ENCODE measurements at places on chromosomes 7 and 10.

DNA sequence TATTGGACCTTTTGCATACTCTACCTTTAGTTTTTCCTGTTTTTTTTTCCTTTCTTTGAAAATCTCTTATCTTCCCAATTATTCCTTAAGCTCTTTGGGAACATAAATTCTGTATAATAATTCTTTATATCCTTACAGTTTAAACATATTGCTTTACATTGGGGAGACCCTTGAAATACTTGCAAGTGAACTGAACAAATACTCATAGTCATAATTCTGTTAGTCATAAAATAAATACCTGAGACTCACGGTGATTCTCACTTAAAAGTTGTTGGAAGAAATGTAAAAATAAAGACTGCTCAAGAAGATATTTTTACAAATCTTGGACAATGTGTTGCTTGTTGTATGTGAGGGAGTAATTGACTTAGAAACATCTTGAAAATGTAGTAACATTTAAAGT is 515.2 kb upstream of the POT1 start:
- no peak for DNase-seq

- no peak for DNase-seq
These were observed 1067.5 kb downstream of the NRG3 start for GRCh38 chr10:82942286-82943099.

DNA sequence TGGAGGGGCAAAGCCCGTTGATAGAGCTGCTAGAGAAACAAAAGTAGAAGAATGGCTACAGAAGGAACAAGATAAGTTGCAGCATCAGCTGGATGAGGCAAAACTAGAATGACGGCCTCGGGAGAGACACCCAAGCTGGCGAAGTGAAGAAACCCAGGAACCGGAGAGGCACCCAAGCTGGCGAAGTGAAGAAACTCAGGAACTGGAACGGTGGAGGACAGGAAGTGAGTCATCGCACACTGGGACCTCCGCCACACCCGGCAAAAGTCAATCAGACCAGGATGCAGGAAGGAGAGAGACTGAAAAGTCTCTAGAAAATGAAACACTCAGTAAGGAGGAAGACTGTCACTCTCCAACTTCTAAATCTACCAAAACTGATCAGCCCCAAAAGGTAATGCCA is 133.0 kb upstream of the NEBL start:
- no peak for DNase-seq

GRCh38 chr10:72792288-72792687 is 100.3 kb downstream of the MCU start:
- no peak for DNase-seq

DNA sequence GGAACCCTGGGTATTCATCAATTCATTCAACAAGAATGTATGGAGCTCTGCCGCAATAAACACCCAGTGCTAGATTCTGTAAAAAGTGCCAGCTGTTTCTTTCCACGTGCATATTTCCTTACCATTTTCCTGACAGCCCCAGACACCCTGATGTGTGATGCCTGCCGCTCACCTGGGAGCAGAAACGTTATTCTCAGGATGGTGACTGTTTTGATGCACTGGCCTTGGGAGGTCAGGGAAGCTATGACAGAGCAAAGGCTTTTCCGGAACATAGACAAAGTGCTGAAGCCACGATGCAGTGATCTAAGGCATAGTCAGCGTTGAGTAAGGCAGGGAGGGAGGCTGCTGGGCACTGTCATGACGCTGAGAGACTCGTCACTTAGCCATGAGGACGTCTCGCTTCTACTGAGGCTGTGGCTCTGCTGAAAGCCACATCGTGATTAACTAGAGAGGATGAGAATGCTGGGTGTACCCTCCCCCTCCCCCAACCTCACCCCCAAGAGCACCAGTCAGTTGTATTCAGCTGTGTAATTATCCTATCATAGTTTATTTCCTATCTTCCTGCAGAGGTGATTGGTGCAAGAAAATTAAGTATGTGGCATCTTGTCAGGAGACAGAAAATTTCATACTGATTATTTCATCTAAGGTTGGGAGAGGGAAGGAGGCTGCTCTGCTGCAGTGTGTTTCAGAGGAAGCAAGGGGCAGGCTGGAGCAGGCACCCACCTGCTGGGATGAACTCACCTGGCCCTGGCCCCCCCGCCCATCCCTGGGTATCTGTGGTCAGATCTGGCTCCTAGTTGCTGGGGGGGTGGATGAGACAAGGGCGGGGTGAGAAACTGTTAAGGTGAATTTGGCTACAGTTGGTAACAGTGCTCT is 48.8 kb upstream of the SMNDC1 start:
- peak; percentile 61 for DNase-seq

DNA sequence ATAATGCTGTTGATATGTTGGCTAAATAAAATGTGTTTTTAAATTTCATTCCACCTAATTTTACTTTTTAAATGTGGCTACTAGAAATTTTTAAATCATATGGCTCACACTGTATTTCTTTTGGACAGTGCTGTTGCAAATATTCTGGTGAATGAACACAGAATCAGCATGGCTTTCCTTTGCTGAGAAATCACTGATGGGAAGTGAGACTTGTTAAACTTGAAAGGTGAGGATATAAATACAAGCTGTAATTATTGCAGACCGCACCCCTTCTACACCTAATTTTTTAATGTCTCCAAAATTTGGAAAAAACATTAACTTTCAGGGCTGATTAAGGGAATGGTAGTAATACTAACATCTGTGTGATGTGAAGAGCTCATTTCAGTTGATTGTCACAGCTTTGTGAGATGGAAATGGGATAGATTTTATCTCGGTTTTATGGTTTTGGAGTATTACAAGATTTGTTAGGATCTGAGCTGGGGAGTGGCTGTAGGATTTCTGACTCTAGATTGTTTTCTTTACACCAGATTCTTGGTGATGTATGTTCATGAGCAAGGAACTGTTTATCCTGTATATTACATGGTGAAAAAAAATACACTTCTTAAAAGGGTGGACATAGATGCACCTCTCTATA is 1.3 kb downstream of the MIOS start:
- DNase-seq: no peak

GRCh38 chr7:30313793-30314192 is 29.4 kb downstream of the ZNRF2 start:
- no peak for DNase-seq

DNA sequence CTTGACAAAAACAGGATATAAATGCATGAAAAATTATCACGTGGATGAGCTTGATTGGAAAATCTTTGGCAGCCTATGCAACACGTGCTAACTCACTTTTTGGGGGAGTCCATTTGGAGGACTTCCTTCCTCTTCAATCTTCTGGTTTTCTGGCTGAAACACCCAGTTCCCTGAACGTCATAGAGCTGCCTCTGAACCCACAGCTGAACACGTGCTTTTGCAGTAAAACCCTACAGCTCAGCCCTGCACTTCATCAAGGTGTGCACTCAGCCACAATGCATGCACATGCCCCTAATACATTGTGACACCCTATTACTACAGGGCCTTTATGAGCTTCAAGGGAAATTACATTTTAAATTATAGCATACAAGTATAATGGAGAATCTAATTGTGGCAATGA is 808.7 kb upstream of the AUTS2 start:
- no peak for DNase-seq

DNA sequence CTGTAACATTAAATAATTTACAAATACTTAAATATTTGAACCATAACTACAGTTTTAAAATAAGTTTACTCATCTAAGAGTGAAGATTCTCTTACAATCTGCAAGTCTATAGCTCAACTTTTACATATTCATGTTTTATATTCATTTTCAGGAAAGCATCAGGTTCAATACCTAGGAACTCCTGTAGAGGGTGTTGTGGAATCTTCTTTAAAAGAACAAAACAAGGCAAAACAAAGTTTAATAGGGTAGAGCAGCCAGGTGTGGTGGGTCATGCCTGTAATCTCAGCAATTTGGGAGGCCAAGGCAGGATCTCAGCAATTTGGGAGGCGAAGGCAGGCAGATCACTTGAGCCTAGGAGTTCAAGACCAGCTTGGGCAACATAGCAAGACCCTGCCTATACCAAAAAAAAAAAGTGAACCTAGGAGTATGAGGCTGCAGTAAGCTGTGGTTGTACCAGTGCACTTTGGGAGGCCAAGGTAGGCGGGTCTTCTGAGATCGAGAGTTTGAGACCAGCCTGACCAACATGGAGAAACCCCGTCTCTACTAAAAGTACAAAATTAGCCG is 45.1 kb downstream of the ST8SIA6 start:
- no peak for DNase-seq

GRCh38 chr10:76998451-76998850 is 639.2 kb downstream of the KCNMA1 start:
- DNase-seq: no peak

DNA sequence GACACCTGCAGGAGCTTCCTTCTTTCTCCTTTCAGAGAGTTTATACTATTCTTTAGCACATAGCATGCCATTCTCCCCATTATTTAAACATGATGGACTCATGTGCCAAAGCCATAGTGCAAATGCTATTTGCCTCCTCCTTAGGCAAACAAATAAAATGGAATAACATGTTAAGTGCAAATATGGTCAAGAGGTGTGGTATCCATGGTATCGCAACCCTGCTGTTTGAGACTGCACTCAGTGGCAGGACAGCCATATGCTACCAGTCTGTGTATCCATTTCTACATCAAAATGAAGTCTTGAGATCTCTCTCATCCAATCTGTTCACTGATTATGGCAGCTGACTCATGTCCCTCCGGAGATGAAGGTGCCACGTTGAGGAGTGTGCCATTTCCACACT is 22.8 kb downstream of the HEPACAM2 start:
- DNase-seq: no peak

- DNase-seq: peak; percentile 16
These were observed 38.0 kb upstream of the TARP start for GRCh38 chr7:38311329-38311937.

- peak; percentile 21 for DNase-seq
These were observed 13.2 kb downstream of the CCDC7 start for GRCh38 chr10:32459051-32459698.

- no peak for DNase-seq
These were observed 180.5 kb upstream of the CCDC6 start for GRCh38 chr10:60086862-60087261.

DNA sequence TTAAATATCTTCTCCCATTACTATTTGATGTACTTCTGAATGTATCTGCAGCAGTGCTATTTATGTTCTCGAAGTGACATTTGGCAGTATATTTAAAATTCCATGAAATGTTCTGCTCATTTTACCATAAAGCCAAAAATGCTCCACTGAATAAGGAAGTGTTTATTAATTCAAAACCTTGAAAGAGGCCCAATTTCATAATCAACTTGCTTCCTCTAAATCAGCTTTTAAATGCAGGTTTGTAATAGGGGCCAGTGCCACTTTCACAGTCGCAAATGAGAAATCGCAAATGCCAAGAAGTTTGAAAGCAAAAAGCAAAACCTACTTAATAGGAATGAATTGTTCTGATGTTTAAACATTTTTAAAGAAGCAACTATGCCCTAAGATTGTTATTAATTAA is 11.4 kb downstream of the NHLRC2 start:
- no peak for DNase-seq

DNA sequence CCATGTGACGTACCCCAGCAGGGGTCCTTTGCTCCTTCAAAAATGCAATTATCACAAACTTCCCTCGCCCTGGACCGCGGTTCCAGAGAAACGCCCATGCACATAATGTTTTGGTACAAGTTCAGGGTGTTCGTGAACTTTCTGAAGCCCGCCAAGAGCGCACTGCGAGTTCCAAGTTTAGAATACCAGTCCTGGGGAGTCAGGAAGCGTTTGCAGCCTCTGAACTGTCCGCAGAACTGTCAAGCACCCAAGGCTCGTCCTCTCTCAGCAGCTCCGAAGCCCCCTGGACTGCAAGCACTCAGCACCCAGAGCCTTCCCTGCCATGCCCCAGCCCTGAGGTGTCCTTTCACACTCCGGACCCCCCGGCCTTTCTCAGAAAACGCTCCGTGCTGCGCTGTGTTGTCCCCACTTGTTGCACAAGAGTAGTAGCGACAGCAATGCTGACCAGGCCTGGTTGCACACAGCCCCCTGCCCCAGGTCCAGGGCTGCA is 30.3 kb downstream of the CALML3 start:
- DNase-seq: no peak

GRCh38 chr7:157565201-157565626 is 228.4 kb downstream of the DNAJB6 start:
- no peak for DNase-seq

DNA sequence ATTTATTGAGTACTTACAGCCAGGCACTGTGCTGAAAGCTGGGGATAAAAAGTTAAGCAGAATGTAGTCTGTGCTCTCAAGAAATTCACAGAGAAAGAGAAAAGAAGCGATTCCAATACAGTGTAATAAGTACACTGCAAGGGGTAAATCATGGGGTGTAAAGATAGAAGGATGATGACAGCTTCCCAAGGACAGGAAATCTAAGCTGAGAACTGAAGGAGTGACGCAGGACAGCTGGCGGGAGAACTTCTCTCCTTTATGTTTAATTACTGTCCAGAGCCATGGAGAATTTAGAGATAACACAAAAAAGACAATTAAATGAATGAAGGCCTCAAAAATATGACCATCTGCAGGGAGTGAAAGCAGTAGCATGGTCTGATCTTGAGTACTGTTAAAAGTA is 34.8 kb downstream of the C7orf33 start:
- no peak for DNase-seq

GRCh38 chr10:126391192-126391885 is 3.1 kb upstream of the ADAM12 start:
- DNase-seq: no peak

GRCh38 chr7:27103489-27104226 is 1.2 kb upstream of the HOXA2 start:
- DNase-seq: no peak

DNA sequence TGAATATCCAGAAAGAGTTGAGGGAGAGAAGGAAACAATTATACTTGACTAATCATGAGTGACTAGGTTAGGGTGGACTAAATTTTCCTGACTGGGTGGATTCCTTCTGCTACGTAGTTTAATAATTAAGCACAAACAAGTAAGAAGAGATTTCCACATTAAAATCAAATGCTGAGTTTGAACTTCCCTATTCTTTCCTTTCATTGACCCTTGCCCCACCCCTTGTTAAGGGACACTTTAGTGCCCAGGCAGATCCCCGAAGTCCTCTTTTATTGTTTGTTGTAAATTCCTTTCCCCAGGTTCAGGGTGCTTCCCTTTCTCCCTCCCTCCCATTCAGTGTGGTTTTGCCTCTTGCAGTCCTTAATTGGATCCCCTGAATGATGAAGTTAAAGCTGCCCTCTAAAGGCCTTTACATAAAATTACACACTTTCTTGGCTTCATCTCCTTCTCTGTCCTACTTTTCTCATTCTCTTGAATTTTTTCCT is 8.8 kb upstream of the SPAM1 start:
- no peak for DNase-seq

DNA sequence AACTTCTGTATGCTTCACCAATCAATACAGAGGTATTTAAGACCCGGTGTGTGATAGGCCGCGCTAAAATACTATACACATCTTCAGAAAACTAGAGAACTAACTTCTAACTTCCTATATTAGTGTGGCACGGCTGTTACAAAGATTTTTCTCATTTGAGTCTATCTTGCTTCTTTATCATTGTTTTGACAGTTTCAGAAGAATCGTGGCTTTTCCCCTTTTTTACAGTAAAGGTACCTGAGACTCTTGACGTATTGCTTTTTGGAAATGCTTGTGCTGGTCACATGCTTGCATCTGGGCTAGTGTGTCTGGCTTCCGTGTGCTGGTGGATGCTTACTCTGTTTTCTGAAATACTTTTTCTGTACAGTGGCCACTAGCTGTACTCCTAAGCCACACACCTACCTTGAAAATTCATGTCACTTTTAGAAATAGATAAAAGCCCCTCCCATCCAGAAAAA is 12.7 kb downstream of the IKZF1 start:
- no peak for DNase-seq

GRCh38 chr10:25294032-25294926 is 119.5 kb downstream of the GPR158 start:
- no peak for DNase-seq

All from stimulated activated CD4-positive, alpha-beta T cell treated with anti-CD3 and anti-CD28 coated beads, Interleukin-2, amount 100 ng/mL, for 24 hours (primary cell).